ENCODE measurements at places on chromosomes 12 and 14.

DNA sequence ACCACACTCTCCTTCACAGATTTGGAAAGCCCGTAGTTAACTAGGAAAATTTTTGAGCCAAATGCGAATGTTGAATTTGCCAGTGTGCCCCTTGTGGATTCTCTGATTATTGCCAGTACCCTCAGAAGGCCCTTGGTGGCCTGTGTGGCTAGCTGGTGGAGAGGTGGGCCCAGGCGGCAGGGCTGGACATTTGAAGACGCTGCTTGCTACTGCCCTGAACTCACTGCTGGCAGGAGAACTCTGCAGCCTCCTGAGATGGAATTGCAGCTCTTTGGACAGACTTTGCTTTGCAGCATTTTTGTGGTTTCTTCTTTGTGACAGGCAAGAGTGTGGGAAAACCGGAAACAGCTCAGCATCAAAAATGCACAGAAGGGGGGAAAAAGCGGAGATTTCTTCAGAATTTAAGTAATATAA is 97.6 kb downstream of the TGFB3 start:
- no peak for DNase-seq

DNA sequence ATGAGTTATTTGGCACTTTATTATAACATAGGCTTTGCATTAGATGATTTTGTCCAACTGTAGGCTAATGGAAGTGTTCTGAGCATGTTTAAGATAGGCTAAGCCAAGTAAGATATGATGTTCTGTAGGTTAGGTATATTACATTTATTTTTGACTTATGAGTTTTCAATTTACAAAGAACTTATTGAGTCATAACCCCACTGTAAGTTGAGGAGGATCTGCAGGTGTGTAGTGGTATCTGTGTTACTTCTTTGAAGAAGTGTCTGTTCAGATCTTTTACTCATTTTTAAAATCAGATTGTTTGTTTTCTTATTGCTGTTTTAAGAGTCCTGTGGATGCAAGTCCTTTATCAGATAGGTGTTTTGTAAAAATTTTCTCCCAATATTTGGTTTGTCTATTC is 329.2 kb downstream of the RAD51B start:
- DNase-seq = no peak

DNA sequence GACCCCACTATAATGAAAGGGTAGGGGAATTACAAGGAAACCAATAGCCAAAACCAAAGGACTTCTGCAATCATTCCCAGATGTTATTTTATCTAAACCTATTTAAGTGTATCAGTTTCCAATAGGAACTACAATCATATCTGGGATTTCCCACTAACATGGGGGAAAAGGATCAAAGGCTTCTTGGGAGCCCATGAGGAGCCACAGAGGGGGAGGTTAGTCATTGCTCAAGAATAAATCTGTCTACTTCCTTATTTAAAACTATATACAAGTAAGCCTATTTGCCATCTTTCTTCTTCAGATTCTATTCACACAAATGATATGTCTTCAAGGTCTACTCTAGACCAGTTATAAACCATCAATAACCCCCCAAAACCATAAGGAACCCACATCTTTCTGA is 33.1 kb downstream of the FGD6 start:
- no peak for DNase-seq

- DNase-seq = no peak
Observed at GRCh38 chr12:104697186-104697585, 240.4 kb downstream of the CHST11 start.

DNA sequence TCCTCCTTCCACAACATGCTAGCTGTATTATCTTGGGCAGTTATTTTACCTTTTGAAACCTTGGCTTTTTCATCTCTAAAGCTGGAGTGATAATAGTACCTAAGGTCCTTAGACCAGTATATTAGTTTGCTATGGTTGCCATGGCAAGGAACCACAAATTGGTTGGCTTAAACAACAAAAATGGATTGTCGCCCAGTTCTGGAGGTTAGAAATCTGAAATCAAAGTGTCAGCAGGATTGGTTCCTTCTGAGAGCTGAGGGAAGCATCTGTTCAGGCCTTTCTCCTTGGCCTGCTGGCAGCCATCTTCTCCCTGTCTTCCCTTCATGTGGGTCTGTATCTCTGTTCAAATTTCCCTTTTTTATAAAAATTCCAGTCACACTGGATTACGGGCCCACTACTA is 55.5 kb upstream of the SLC35F4 start:
- no peak for DNase-seq

DNA sequence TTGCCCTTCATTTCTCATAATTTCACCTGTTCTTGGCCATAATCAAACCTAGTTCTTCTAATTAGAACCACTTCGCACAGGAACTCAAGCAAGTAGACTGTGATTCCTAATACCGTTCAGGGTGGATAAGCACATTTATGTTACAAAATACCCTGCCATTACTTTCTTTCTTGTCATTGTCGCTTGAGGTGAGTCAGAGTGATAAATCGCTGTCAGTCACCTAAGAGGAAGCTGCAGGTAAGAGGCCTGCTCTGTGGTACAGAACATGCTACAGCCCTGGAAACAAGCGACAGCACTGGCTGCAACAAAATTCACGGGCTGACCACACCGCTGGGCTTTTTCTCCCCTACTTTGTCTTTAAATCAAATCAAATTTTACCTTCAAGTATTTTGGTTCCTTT is 218.2 kb downstream of the ANO6 start:
- DNase-seq = no peak

- DNase-seq = no peak
Observed at GRCh38 chr12:65139389-65139788, 18.3 kb upstream of the WIF1 start.

GRCh38 chr14:60346706-60347105 is 97.7 kb downstream of the PPM1A start:
- DNase-seq = no peak

- DNase-seq = no peak
Observed at GRCh38 chr12:55818140-55818728, 393 bp downstream of the ORMDL2 start.

DNA sequence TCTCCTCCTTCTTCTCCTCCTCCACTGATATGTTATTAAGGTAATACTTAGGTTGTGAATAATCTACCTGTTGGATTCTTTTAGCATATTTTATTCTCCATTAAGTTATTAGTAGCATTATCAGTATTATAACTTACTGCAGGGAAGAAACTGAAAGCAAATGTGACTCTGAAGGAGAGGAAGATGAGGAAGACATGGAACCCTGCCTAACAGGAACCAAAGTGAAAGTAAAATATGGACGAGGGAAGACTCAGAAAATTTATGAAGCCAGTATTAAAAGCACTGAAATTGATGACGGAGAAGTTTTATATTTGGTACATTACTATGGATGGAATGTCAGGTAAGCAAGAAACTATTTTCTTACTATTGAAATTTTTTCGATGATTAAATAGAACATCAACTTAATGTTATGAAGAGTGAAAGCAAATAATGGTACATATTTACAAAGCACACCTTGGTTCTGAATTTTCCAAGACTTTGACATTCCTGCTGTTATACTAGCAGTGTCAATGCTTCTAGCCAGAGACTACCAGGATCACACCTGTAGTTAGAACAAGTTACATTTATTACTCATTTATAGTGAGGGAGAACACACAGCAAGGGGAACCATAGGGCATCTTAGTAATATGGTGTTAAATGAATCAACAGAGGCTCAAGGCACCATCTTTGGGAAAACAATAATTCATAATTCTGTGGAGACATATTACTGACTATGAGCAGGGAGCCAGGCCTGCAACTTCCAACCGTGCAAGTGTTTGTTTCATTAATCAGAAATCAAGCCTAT is 42.0 kb upstream of the TOMM20L start:
- DNase-seq = no peak

DNA sequence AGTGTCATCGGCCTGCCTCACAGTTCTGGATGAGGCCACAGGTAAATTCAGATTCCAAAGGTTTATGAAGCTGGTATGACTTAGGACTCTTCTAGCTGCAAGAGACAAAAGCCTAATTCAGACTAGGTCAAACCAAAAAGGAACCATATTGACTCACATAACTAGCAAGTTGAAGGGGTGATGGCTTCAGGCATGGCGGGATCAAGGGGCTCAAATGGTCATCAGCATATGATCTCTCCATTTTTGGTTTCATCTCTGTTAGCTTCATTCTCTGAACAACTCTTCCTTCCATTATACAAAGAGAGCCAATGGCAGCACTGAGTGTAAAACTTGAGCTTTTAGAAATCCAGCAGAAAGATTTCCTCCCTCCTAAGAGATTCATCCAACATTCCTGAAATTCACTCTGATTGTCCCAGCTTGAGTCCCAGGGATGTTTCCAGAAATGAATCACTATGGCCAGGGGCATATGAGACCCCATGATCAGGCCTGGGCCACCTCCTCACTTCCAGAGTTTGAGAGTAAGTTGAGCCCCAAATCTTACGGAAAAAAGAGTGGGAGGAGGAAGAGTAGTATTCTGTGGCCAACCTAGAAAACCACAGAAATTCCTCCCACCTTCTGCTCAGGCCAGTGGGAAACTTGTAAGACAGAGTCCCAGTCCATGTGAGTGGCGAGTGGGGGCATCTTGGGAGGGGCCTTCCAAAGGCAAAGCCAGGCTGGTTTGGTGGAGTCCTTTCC is 2.0 kb upstream of the MAP1LC3B2 start:
- DNase-seq = no peak

GRCh38 chr14:85911044-85911443 is 381.1 kb downstream of the FLRT2 start:
- no peak for DNase-seq

DNA sequence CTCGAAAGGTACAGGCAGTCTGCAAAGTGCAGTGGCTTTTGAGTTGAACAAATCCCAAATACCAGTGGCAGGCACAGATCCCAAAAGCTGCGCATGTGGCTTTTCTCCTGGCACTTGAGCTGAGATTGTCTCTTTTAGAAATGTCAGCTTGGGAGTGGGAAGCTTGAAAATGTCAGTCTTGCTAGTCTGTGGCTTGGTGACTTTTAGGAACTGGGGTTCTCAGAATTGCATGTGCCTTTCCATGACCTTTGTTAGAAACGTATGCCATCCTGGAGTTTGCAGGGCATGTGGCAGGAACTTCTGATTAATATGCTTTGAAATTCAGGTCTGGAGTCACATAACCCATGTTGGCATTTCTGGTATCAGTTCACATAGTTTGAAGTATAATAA is 182.1 kb downstream of the CHST11 start:
- no peak for DNase-seq

- DNase-seq = no peak
Observed at GRCh38 chr12:50075808-50076170, 9.4 kb upstream of the SMARCD1 start.

GRCh38 chr14:37480446-37481290 is 114.4 kb downstream of the FOXA1 start:
- no peak for DNase-seq

All from activated T-helper 9 cell treated with anti-CD3 and anti-CD28 coated beads, Interleukin-2, amount 50 U/mL, for 16 hours (primary cell).